ENCODE measurements at places on chromosomes 11 and 22.
A peak's percentile ranks its signal among the peaks of the same experiment; 100 is the strongest.

- peaks cover 58% of the 10 kb centered on the region for H3K36me3 ChIP-seq
- peaks cover 70% of the 10 kb centered on the region for H3K4me1 ChIP-seq
- H3K27ac ChIP-seq: no peak overlapping the region
- no peaks in the 10 kb centered on the region for H3K27me3 ChIP-seq
- DNase-seq: no peak
These were observed 6.5 kb downstream of the FAR1 start for GRCh38 chr11:13674799-13675509.

DNA sequence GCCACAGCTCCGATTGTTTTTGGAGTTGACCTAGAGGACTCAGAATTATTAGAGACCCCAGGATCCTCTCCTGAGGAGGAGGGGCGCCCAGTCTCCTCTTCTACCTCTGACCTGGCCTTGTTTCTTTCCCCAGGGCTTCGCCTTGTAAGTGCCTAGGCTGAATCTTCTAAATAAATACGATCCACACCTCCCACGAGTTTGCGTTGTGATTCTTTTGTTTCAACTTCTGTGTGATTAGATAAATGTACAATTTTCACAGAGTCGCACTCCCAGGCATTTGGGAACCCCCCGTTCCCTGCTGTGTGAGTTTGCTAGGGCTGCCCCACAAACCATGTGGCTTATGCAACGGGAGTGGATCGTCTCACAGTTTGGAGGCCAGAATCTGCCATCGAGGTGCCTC is 1.2 kb downstream of the KRTAP5-8 start:
- peaks cover 16% of the 10 kb centered on the region for H3K4me1 ChIP-seq
- DNase-seq: no peak
- no peak overlapping the region for H3K4me3 ChIP-seq

GRCh38 chr11:65279741-65280440 is 18.1 kb downstream of the POLA2 start:
- H3K27me3 ChIP-seq: no peaks in the 10 kb centered on the region
- H3K27ac ChIP-seq: peak overlapping the region; percentile 85
- peaks cover 24% of the 10 kb centered on the region for H3K4me1 ChIP-seq

- H3K27ac ChIP-seq: no peak overlapping the region
- peaks cover 59% of the 10 kb centered on the region for H3K4me1 ChIP-seq
- H3K27me3 ChIP-seq: no peaks in the 10 kb centered on the region
- DNase-seq: peak; percentile 37
These were observed 18.4 kb downstream of the KCNQ1 start for GRCh38 chr11:2462986-2463765.

GRCh38 chr22:37316875-37317371 is 34.6 kb downstream of the CYTH4 start:
- no peak overlapping the region for H3K27ac ChIP-seq
- H3K4me3 ChIP-seq: no peak overlapping the region
- peak; percentile 79 for DNase-seq
- peaks cover 16% of the 10 kb centered on the region for H3K36me3 ChIP-seq

DNA sequence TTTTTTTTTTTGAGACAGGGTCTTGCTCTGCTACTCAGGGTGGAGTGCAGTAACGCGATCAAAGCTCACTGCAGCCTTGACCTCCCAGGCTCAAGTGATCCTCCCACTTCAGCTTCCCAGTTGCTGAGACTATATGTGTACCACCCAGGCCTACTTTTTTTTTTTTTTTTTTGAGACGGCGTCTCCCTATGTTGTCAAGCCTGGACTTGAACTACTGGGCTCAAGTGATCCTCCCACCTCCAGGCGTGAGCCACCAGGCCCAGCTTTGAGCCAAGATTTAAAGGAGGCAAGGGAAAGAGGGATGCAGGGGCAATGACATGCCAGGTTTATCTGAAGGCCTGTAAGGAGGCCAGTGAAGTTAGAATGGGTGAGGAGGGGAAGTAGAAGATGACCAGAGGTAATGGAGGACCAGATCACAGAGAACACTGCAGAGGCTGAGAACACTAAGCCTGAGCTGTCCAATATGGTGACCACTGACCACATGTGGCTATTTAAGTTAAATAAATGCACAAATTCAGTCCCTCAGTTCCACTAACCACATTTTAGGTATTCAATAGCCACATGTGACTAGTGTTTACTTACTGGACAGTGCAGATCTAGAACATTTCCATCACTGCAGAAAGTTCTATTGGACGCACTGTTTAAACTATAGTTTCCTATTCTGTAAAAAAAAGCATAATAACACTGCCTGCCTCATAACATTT is 8.1 kb downstream of the DESI1 start:
- peaks cover 25% of the 10 kb centered on the region for H3K4me1 ChIP-seq
- no peak overlapping the region for H3K4me3 ChIP-seq
- no peak for DNase-seq
- H3K27ac ChIP-seq: no peak overlapping the region
- no peaks in the 10 kb centered on the region for H3K27me3 ChIP-seq
- peaks cover 85% of the 10 kb centered on the region for H3K36me3 ChIP-seq

- H3K4me1 ChIP-seq: peaks cover 5% of the 10 kb centered on the region
- peaks cover 16% of the 10 kb centered on the region for H3K27me3 ChIP-seq
- DNase-seq: no peak
These were observed 1.6 kb upstream of the MTNR1B start for GRCh38 chr11:92967867-92968266.

GRCh38 chr11:113773092-113773415 is 438 bp downstream of the ZW10 start:
- H3K4me1 ChIP-seq: peaks cover 24% of the 10 kb centered on the region
- H3K27ac ChIP-seq: peak overlapping the region; percentile 99
- no peaks in the 10 kb centered on the region for H3K27me3 ChIP-seq
- H3K36me3 ChIP-seq: peaks cover 43% of the 10 kb centered on the region

DNA sequence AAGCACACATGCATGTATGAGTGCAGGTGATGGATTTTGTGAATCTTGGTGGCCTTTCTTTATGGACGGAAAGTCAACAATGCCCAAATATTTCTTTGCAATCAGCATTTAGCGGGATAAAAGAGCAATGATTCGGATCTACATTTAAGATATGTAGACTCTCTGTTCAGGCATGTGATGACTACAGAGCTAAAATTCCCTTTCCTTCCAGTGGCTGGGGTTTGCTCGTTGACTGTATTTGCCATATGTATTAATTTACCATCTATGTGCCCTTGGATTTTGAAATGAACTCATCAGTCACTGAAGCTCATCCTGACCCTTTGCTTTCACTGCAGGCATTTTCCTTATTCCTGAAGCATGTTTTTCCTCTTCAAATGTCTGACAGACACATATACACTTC is 13.6 kb downstream of the BLID start:
- DNase-seq: no peak
- H3K36me3 ChIP-seq: no peaks in the 10 kb centered on the region
- no peak overlapping the region for H3K4me3 ChIP-seq
- peaks cover 45% of the 10 kb centered on the region for H3K27me3 ChIP-seq
- H3K4me1 ChIP-seq: peaks cover 10% of the 10 kb centered on the region

GRCh38 chr11:14949437-14950147 is 22.6 kb downstream of the CALCA start:
- no peaks in the 10 kb centered on the region for H3K27me3 ChIP-seq
- H3K4me3 ChIP-seq: no peak overlapping the region
- no peaks in the 10 kb centered on the region for H3K36me3 ChIP-seq
- no peaks in the 10 kb centered on the region for H3K4me1 ChIP-seq

GRCh38 chr11:17653611-17654010 is 65.8 kb upstream of the MYOD1 start:
- no peaks in the 10 kb centered on the region for H3K36me3 ChIP-seq
- H3K27me3 ChIP-seq: peaks cover 64% of the 10 kb centered on the region
- no peaks in the 10 kb centered on the region for H3K4me1 ChIP-seq
- no peak overlapping the region for H3K4me3 ChIP-seq

DNA sequence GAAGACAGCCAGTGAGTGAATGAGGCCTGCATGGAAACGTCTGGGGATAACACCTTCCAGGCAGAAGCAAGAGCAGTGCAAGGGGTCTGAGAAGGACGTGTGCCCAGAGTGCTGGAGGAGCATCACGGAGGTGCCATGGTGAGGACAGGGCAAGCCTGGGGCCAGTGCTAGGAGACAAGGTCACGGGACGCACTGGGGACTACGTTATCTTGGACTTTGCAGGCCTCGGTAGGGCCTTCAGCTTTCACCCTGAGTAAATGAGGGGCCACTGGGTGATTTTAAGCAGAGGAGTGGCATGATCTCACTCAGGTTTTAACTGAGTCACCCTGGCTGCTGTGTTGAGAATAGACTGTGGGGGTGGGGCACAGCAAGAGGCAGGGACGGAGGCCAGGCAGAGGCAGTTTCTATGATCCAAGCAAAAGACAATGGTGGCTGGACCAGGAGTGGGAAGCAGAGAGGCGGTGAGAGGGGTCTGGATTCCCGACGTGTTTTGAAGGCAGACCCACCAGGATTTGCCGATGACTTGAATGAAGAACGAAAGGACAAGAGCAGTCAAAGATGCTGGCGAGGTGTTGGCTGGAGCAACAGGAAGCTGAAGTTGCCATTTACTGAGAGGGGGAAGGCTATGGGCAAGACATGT is 102.7 kb upstream of the PARVA start:
- no peaks in the 10 kb centered on the region for H3K27me3 ChIP-seq
- H3K4me3 ChIP-seq: no peak overlapping the region
- no peaks in the 10 kb centered on the region for H3K4me1 ChIP-seq
- H3K36me3 ChIP-seq: no peaks in the 10 kb centered on the region

GRCh38 chr11:101278286-101278685 is 148.7 kb upstream of the PGR start:
- H3K4me1 ChIP-seq: no peaks in the 10 kb centered on the region
- H3K27ac ChIP-seq: no peak overlapping the region
- no peaks in the 10 kb centered on the region for H3K27me3 ChIP-seq

- no peaks in the 10 kb centered on the region for H3K27me3 ChIP-seq
- H3K36me3 ChIP-seq: peaks cover 95% of the 10 kb centered on the region
- peak overlapping the region; percentile 65 for H3K27ac ChIP-seq
- H3K4me1 ChIP-seq: peaks cover 77% of the 10 kb centered on the region
These were observed 55.4 kb downstream of the MED15 start for GRCh38 chr22:20562607-20563465.

DNA sequence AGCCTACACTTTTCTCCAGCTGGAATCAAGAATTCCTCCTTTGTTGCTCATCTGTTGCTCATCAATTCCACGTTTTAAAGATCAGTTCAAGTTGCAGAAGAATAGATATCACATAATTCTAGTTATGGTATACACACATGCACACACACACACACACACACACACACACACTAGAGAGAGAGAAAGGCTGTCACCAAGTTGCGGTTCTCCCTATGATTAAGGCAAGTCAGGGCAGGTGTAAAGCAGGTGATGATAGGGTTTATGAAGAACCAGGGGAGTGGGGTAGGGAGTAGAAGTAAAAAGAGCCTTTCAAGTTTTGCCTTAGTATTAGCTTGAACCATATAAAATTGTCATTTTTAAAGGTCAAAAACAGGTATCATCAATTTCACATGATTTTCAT is 31.7 kb upstream of the TMPRSS4 start:
- no peak overlapping the region for H3K4me3 ChIP-seq
- peaks cover 86% of the 10 kb centered on the region for H3K4me1 ChIP-seq
- DNase-seq: no peak
- no peaks in the 10 kb centered on the region for H3K27me3 ChIP-seq

GRCh38 chr11:3225159-3225758 is 6.6 kb upstream of the MRGPRG start:
- H3K36me3 ChIP-seq: no peaks in the 10 kb centered on the region
- H3K27ac ChIP-seq: no peak overlapping the region
- H3K4me3 ChIP-seq: no peak overlapping the region
- H3K27me3 ChIP-seq: peaks cover 14% of the 10 kb centered on the region
- H3K4me1 ChIP-seq: peaks cover 7% of the 10 kb centered on the region
- DNase-seq: no peak

DNA sequence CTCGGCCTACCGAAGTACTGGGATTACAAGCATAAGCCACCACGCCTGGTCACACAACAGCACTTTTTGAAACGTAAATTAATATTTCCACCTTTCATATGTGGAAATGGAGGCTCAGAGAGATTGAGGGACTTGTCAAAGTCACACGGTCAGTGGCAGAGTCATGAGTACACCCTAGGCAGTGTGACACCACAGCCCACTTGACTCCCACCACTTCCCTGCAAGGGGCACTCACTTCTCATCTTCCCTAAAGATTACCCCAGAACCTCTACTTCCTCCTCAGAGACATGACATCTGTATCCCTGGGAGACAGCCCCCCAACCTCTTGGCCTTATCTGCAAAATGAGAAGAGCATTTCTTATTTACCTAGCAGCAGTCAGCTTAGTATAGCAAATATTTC is 16.5 kb upstream of the MYOD1 start:
- H3K27ac ChIP-seq: no peak overlapping the region
- DNase-seq: no peak
- no peaks in the 10 kb centered on the region for H3K36me3 ChIP-seq

DNA sequence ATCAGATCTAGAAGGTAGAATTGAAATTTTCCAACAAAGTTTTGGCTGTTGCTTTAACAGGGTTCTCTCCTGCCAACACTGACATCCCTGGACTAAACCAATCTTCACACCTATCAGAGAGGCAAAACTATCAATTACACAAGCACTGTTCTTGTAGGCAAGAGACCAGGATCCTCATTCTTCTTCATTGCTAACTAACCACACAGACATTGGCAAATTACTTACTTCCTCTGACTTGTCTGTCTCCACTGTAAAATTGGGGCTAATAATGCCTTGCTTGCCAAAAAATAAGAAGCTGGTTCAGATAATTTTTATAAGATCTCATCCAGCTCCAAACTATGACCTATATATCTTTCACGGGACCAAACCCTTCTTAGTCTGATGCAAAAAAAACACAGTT is 93.8 kb upstream of the DDI1 start:
- no peak overlapping the region for H3K4me3 ChIP-seq
- no peak for DNase-seq
- H3K27ac ChIP-seq: no peak overlapping the region
- H3K36me3 ChIP-seq: no peaks in the 10 kb centered on the region
